ENCODE measurements at places on chromosomes 7 and 10.

DNA sequence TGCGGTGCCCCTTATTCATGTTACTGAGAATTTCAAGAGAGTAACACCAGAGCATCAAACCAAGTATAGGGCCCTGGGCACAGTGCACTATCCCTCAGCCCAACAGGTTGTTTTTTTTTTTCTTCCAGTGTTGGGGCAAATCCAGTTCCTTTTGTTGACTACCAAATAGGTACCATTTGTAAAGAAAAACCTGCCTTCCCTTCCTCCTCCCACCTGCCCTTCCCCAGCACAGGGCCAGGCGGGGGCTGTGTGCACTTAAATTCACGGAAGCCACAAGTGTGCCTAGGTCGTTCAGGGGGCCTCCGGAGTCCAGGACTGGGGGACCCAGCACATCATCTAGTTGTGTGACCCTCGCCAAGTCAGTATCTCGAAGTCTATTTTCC is 595 bp upstream of the SFXN4 start:
- DNase-seq = no peak

- DNase-seq = no peak
Measured at GRCh38 chr10:88858491-88858890, 6.8 kb upstream of the ANKRD22 start.

GRCh38 chr7:25982684-25983083 is 169.3 kb upstream of the NFE2L3 start:
- DNase-seq = no peak

DNA sequence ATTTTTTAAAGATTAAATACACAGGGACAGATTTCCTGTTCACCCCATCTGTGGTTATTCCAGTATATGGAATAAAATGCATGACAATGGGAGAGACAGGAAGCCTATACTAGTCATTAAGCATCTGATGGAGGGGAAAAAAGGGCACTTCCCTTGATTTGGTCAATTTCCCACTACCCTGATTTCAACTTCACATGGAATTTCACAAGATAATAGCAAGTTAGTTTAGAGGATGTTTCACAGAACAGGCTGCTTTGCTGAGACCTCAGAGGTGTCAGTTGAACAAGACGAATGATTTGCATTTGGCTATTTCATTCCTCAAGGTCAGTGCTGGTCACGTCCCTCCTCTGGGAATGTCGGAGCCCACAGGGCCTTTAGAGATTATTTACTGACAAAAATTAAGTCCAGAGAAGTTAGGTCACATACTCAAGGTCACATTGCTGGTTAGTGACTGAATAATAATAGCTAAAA is 4.7 kb upstream of the ITPRIP start:
- no peak for DNase-seq

DNA sequence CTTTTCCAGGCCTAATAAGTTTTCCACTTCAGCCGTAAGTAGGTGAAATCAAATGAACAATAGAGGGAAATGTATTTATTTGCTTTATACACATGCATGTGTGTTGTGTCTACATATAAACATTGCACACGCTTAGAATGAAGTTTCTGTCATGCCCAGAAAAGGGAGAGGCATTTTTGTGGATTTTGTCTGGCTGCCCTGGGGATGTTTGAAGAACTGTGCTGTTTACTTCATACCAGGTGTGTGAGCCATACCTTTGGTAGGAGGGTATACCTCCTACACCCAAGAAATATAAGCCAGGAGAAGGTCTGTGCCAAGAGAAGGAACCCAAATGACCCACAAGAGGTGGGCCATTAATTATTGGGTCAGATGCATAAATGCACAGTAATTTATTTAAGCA is 12.8 kb downstream of the GATAD1 start:
- DNase-seq = no peak

- no peak for DNase-seq
Measured at GRCh38 chr7:29415215-29415614, 148.4 kb upstream of the PRR15 start.

DNA sequence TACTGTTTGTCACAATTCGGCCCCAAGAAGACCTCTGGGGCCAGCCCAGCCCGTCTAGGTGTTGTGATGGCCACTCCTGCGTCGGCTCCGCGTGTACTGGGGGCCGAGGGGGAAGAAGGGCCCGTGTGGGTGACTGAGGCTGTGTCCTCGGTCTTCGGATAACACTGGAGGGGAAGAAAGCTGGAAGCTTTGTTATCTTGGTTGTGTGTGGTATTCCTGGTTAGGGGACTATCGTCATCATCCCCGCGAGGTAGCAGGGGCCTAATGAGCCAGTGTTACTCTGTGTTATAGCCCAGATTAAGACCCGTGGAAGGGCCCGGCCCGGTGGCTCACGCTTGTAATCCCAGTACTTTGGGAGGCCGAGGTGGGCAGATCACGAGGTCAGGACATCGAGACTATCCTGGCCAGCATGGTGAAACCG is 854 bp downstream of the MTG1 start:
- DNase-seq = no peak
